ENCODE measurements at places on chromosomes 3 and 15.
A peak's percentile ranks its signal among the peaks of the same experiment; 100 is the strongest.

DNA sequence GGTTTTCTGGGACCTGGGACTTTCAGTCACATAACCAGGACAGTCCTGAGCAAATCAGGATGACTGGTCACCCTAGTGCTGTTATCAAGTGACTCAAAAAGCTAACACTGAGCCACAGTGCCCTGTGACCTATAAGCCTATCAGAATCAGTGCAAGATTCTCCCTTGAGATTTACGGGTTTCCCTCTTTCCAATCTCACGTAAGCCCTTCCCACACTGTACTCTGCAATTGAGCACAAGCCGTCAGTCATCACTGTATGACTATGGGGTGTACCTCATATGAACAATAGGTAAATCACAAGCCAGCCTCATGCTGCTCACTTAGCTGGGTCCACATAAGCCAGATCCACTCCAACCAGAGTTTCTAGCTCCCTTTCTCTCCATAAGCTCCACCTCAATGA, 21.0 kb upstream of the CLDN18 start:
- DNase-seq, result peak; percentile 50

GRCh38 chr15:63067306-63067705, 24.8 kb downstream of the TPM1 start:
- DNase-seq, result no peak

- DNase-seq, result no peak
Observed at GRCh38 chr3:23832523-23832922, 26.8 kb downstream of the UBE2E1 start.

GRCh38 chr3:53161820-53162671, 1.0 kb downstream of the PRKCD start:
- peak; percentile 84 for DNase-seq

DNA sequence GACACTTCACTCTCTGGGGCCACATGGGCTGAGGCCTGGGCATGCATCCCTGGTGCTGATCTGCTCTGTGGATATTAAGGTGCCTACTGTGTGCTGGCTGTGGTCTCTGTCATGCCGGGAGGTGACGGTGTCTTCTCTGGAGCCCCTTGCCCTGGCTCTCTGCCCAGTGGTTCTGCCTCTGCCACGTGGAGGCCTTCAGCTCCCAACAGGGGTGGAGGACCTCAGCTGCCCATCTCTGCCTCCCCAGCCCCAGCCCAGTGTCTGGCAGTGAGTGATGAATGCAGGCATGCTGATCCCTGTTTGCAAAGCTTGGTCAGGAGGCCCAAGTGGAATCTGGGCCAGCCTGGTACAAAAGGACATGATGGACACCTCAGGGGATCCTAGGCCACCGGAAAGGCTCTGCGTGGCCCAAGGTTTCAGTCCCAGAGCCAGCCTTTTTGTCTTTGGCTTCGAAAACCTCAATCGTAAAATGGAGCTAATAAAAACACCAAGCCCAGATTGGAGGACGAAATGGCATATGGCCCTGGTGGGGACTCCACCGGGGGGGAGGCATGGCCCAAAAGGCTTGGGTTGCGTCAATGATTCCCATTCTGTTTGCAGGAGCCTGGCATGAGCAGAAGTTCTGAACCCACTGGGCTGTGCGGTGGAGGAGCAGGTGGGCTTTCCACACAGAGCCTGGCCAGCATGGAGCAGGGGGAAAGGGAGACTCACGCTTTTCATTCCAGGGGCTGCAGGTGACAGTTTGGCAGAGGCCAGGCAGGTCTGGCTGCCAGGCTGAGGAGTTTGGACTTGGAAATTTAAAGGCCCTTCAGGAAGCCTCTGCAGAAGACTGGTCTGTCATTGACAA, 54.7 kb upstream of the KLF13 start:
- no peak for DNase-seq

GRCh38 chr3:14174483-14174882, 3.9 kb downstream of the XPC start:
- no peak for DNase-seq

GRCh38 chr3:175287361-175287963, 428.3 kb downstream of the NAALADL2 start:
- DNase-seq, result peak; percentile 34

- no peak for DNase-seq
Observed at GRCh38 chr3:61908382-61908781, 347.0 kb downstream of the PTPRG start.

DNA sequence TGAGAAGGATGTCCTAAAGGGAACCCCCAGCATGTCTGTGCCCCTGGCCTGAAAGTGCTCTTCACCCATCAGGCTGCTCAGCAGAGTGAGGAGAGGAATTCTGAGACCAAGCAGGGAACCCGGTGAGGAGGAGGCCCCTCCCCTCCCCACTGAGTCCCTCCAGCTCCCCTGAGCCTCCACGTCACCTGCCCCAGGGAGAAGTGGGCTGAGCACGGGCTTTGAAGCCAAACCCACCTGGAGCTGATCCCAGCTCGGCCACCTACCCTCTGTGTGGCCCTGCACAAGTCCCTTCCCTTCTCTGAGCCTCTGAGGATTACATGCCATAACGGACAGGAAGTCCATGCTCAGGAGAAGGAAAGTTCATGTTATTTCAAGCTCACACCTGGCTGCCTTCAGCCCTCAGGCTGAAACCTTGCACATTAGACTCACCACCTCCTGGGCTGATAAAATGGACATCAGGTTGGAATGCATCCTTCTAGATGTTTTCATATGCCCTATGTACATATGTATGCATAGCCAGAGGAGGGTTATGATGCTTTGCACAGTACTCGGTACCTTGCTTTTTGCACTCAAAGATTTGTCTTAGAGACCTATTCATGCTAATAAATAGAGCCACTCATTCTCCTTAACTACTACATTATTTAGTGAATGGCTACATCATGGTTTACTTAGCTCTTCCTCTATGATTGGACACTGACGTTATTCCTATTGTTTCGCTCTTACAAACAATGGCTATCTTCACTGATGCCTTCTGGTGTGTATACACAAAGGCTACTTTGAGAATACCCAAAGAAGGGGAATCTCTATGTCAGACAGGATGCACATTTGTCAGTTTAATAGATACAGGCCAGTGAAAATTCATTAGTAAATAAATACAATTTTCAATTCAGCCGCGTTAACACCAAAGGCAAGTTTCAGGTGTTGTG, 31.6 kb upstream of the GATA2 start:
- DNase-seq, result no peak

- no peak for DNase-seq
Observed at GRCh38 chr3:55543181-55543614, 56.1 kb upstream of the WNT5A start.

DNA sequence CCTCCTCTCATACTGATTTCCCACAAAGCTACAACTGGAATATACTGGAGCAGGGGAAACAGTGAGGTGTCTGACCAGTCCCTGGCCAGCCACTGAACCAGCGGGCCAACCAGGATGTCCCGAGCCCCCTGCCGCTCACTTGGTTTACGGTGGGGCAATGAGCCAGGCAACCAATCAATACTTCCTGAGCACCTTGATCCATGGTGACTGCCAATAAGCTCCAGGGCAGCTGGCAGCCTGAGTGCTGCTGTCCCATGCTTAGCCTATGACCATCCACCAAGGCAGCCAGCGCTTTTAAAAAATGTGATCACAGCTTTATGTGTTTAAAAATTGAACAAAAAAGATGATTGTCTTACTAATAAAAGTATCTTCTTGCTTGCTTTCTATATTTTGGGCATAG, 4.2 kb downstream of the SCN10A start:
- DNase-seq, result no peak

- DNase-seq, result no peak
Observed at GRCh38 chr3:195307711-195308110, 36.8 kb upstream of the XXYLT1 start.

DNA sequence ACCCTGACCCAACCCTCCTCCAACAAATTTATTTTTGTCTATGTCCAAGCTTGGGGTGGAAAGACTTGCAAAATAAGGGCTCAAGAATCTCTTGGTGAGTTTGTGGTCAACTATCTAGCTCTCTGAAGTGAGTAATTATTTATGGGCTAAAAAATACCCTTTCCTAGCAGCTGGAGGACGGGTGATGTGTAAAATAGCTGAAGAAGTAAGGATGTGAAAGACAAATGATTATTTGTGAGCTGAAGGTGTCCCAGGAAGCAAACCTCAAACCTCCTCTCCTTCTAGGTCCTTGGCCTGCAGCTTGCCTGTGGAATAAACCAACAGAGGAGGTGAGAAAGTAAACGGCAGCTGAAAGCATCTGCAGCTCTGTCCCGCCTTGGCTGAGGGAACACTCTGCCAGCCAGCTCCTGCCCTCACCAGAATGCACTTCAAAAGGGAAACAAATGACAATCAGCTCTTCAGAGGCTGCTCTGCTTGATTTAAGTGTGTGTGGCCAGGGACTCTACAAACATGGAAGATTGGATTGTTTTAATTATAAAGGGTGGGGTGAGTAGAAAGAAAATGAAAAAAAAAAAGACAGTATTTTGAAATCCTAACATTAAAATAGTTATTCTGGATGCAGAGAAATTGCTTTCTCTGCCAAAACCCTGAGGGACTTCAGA, 60.3 kb downstream of the TM4SF4 start:
- DNase-seq, result no peak

DNA sequence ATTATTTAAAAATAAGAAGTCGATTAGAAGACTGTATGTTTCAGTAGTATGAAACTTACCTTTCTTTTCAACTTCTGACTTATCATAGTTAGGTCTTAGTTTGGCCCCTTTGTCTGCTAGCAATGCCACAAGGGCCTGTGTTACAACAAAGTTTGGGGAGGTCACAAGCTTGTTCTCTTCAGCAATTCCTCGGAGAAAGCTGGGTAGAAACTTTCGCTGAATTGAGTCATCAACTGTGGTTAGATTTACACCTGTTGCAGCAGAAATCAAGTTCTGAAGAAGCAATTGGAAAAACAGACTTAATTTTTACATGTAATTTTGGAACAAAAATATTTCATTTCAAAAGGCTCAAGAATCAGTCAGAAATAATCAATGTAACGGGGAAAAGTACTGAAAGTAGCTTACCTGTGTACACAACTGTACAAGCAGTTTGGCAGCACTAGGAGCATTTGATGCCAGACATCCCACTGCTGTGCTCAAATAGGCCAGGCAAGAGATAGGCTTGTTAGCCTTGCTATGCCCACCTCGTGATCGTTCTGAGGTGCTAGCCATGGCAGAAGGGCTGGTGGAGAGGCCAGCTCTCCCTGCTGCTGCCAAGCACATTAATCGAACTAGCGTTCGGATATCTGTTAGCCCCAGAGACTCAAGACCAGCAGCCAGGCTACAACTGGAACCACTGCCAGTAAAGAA, 58.6 kb downstream of the FBXL22 start:
- DNase-seq, result no peak

GRCh38 chr3:134911586-134912548, 116.8 kb downstream of the EPHB1 start:
- DNase-seq, result no peak

All from GM13977 (cell line).